ENCODE measurements at places on chromosomes 6 and 20.

- no peak for DNase-seq
Measured at GRCh38 chr6:110467566-110468140, 8.8 kb downstream of the SLC22A16 start.

- no peak for DNase-seq
Measured at GRCh38 chr20:36550790-36551299, 9.5 kb downstream of the MYL9 start.

- DNase-seq = no peak
Measured at GRCh38 chr20:47318586-47319516, 37.6 kb downstream of the ZMYND8 start.

DNA sequence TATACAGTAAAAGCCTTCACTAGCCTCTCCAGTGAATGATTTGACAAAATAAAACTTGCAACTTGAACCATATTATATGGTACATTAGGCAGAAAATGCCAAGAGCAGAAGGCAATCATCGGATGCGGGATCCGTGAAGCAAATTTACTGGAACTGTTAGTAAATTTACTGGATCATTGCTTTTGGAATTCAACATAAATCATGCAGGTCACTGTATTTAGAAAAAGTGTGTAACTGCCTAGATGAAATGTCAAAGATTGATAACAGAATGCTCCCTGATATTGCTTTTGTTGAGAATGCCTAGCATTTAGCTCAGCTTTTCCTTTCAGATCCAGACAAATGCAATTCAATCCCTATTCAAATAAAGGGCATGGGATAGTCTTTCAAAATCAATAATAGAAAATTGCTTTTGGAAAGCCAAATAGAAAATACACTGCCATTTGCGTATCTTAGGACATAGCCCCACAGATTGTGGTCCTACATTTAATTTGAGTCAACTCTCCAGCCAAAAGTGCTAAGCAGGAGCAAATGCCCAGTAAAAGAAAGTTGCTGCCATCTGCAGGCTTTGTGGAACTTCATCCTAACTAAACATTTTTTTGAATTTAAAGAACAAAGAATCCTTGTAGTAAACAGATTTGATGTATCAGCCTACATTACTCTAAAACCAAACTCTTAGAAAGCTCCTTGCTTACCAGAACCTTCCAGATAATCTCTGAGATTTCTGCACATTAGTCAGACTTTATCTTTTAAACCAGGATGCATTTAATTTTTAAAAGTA lies 109.5 kb upstream of the HSF2 start:
- no peak for DNase-seq

DNA sequence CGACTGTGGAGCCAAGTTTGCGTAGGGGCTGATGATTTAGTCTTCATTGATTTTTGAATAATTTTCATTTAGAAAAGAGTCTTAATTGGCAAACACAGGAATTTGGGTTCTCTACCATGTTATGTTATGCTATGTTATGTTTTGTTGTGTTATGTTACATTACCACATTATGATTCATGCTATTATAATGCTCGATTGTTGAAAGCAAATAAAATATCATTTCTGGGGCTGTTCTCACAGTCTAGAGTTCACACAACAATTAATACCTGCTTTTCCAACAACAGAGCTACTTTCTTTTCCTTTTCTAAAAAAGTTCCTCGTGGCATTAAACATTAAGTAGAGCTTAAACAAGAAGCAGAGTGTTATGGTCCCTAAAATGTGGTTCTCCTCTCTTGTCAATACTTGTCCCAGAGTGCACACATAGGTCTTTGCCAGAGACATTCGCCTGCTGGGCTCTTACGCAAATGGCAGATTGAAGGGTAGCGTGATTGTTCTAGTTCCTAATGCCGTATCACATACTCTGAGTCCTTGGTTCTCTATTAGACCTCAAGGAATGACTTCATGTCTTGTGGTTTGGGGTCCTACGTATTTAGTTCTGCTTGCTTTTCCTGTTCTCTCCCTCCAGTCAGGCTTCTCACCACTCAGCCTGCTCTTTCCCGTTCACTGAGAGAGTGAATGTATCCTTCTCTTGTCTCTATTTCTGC lies 370.3 kb downstream of the CD109 start:
- no peak for DNase-seq

Data from stimulated activated naive B cell treated with anti-CD40 and anti-IgM and Interleukin-4, amounts not matched to agents 10 μg/mL and 1 μg/mL and 100 μg/mL, for 72 hours (primary cell).